EH (cell line): ENCODE measurements at places on chromosomes 2 and 18.

- peak; percentile 30 for DNase-seq
These were observed 98.8 kb upstream of the TAF1B start for GRCh38 chr2:9744256-9745004.

- no peak for DNase-seq
These were observed 3.4 kb upstream of the OR6B3 start for GRCh38 chr2:240056678-240057077.

- peak; percentile 26 for DNase-seq
These were observed 58.7 kb downstream of the RBKS start for GRCh38 chr2:27831279-27832050.

- DNase-seq = peak; percentile 92
These were observed at the start of gene C18orf32 for GRCh38 chr18:49486953-49487710. TSS of gene C18orf32 (minus strand) at chr18:49487234. CDS start at chr18:49483748, 3,486 bp downstream.

- no peak for DNase-seq
These were observed 485.2 kb upstream of the REG3G start for GRCh38 chr2:78540255-78540654.

DNA sequence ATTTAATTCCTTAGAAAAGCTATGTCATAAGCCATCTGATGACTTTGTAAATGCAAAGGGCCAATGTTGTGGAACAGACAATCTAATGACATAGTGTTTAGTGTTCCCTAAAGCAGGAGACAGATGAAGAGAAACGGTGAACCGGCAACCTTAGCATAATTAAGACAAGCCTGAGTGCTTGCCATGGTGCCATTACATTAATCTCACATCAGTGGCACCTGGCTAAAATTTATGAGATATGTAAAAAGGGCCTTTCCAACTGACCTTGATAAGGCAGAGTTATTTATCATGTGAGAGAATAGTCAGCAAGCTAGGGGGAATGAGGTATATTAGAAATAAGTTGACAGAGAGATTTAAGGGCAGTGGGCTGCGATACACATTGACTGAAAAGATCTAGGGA, 261.8 kb downstream of the ERBB4 start:
- no peak for DNase-seq

- DNase-seq = peak; percentile 55
These were observed 14.0 kb upstream of the ANKRD62 start for GRCh38 chr18:12079491-12080237.

DNA sequence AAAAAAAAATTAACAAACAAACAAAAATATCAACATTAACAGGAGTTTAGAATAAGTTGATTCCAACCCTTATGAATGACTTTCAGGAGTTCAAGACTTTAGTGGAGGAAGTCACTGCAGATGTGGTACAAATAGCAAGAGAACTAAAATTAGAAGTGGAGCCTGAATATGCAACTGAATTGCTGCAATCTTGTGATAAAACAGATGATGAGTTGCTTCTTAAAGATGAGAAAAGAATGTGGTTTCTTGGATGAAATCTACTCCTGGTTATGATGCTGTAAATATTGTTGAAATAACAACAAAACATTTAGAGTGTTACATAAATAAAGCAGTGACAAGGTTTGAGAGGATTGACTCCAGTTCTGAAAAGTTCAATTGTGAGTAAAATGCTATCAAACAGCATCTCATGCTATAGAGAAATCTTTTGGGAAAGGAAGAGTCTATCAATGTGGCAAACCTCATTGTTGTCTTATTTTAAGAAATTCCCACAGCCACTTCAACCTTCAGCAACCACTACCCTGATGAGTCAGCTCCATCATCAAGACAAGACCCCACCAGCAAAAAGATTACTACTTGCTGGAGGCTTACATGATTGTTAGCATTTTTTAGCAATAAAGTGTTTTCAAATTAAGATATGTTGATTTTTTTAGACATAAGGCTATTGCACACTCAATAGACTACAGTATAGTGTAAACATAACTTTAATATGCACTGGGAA, 42.7 kb upstream of the TAF4B start:
- DNase-seq = no peak

DNA sequence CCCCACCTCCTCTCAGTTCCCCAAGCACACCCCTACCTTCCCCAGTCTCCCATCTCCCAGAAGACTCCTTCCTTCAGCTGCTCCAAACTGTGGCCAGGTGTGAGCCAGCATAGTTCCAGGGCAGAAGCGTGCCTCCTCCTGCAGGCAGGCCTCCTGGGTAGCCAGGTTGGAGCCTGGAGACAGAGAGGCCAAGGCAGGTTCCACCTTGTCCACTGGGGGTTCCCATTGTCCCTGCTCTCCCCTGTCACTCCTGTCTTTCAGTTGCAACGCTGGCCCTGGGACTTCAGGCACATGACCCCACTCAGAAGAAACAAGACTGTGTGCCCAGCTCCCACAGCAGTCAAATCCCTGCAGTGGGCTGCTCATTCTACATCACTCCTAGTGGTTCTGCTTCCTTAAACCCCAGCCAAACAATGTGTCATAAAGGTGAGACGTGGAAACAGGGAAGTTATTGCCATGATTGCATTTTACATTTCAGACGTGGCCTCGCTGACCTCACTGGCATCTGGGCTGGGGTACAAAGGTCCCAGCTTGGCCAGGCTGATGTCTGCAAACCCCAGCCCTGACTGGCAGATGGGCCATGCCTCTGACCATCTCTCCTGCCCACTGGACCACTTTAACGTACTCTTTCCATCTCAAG, 96.5 kb upstream of the BOD1L2 start:
- no peak for DNase-seq
